ENCODE measurements at places on chromosomes 11 and 22. TPM values are rescaled to one million over a fixed set of nuclear protein-coding genes. Genes with fewer than 3 reads are reported as not detected.
A peak's percentile ranks its signal among the peaks of the same experiment; 100 is the strongest.

OR8D4 gene
- total RNA-seq, result not detected

DNA sequence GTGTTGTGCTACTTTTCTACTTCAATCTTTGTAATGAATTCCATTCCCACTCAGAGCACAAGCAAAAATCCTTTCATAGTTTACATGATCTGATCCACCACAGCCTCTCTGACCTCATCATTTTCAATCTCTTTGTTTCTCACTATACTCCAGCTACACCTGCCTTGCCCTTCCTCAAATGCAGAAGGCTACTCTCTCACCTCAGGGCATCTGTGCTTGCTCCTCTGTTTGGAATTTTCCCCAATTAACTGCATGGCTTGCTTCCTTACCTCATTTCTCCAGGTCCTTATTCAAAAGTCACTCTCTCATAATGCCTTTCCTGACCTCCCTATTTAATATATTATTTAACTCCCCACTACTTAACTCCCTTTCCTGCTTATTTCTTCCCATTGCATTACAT lies 100.6 kb upstream of the OLFML1 start:
- no peaks in the 10 kb centered on the region for H3K27me3 ChIP-seq
- no peaks in the 10 kb centered on the region for H3K4me1 ChIP-seq
- DNase-seq, result no peak
- H3K27ac ChIP-seq, result no peak overlapping the region
- no peak overlapping the region for H3K4me3 ChIP-seq
- no peaks in the 10 kb centered on the region for H3K36me3 ChIP-seq

GRCh38 chr11:1052133-1053011 lies 15.9 kb upstream of the MUC6 start:
- peak; percentile 60 for DNase-seq
- H3K4me3 ChIP-seq, result no peak overlapping the region
- H3K27ac ChIP-seq, result no peak overlapping the region
- no peaks in the 10 kb centered on the region for H3K36me3 ChIP-seq
- H3K27me3 ChIP-seq, result peaks cover 15% of the 10 kb centered on the region

DNA sequence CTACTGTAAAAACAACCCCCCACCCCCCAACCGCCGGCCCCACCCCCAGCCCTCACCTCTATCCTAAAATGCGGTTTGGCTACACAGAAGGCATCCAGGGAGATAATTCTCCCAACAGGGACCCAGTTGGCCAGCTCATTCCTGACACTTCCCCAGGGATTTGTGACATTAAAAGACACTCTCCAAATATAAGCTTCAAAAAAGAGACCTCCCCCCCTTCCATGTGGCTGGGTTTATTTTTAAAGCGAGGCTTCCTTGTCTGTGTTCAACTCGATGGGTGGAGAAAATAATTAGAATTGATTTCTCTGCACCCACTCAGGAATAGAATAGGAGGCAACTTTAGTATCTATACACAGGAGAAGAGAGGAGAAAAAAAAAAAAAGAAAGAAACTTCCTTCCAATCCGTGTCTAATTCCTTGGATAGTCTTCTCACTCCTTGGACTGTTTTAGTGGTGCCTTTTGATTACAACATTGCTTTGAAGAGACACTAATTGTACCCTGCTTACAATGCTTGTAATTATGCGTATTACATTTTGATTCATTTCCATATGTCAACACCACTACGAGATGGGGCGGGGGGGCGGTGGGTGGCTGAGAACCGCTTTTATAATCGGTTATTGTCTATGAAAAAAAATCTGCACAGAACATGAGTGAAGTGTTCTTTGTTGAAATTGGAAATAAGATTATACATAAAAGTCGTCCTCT lies 500.4 kb downstream of the MIAT start:
- DNase-seq, result no peak
- H3K4me1 ChIP-seq, result no peaks in the 10 kb centered on the region
- peaks cover 13% of the 10 kb centered on the region for H3K27me3 ChIP-seq
- no peak overlapping the region for H3K4me3 ChIP-seq
- no peaks in the 10 kb centered on the region for H3K36me3 ChIP-seq

GRCh38 chr11:126345283-126345682 lies 10.2 kb upstream of the ST3GAL4 start:
- peaks cover 17% of the 10 kb centered on the region for H3K36me3 ChIP-seq
- H3K4me1 ChIP-seq, result peaks cover 29% of the 10 kb centered on the region
- no peaks in the 10 kb centered on the region for H3K27me3 ChIP-seq
- no peak for DNase-seq
- peak overlapping the region; percentile 71 for H3K27ac ChIP-seq

- no peak overlapping the region for H3K27ac ChIP-seq
- H3K27me3 ChIP-seq, result no peaks in the 10 kb centered on the region
- no peaks in the 10 kb centered on the region for H3K4me1 ChIP-seq
- no peak for DNase-seq
- no peak overlapping the region for H3K4me3 ChIP-seq
These were observed 43.6 kb downstream of the SHISAL1 start for GRCh38 chr22:44269117-44269498.

DNA sequence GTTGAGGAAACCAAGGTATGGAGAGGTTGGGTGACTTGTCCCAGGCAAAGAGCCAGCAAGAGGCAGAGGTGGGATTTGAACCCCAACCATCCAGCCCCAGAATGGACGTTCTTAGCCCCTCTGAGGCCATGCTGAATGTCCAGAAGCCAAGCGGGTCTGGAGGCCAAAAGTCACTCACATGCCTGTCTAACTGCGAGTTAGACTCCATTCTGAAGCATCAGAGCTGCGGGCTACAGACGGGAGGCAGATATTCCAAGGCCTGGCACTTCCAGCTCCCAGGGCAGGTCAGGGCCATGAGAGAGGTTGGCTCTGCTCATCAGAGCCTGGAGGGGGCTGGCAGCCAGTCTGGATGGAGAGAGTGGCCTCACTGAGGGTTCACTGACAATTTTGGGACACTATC lies 616.5 kb downstream of the BRD1 start:
- no peaks in the 10 kb centered on the region for H3K4me1 ChIP-seq
- no peaks in the 10 kb centered on the region for H3K36me3 ChIP-seq
- H3K4me3 ChIP-seq, result no peak overlapping the region
- peak; percentile 31 for DNase-seq

DNA sequence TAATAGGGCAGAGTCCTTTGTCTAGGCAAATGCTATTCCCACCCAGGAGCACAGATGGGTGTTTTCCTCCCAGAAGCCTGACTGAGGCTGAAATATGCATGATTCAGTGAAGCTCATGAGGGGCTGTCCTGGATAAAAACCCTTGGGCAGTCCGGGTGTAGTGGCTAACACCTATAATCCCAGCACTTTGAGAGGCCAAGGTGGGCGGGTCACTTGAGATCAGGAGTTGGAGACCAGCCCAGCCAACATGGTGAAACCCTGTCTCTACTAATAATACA lies 48.6 kb upstream of the LMO2 start:
- H3K27me3 ChIP-seq, result no peaks in the 10 kb centered on the region
- H3K36me3 ChIP-seq, result no peaks in the 10 kb centered on the region
- no peak overlapping the region for H3K4me3 ChIP-seq
- no peak for DNase-seq
- no peak overlapping the region for H3K27ac ChIP-seq
